M059J (cell line): ENCODE measurements at places on chromosomes 3 and 15.

DNA sequence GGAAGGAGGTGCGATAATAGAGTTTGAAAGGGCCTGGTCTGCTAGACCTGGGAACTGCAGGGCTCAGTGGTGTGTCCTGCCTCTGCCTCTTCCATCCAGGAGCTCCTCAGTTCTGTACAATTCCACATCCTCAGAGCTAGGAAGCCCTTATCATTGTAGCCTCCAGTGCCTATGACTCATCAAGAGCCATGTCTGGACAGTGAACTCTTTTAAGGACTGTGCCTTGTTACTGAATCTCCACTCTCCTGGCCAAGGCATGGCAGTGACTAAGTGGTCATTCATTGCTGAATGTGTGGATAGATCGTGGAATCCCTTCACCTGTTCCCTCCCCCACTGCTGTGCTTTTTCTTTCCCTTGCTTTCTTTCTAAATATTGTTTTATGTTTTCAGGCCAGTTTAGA is 2.9 kb downstream of the TIMP4 start:
- peak; percentile 91 for DNase-seq

- no peak for DNase-seq
Measured at GRCh38 chr3:176740906-176741663, 456.2 kb downstream of the TBL1XR1 start.

DNA sequence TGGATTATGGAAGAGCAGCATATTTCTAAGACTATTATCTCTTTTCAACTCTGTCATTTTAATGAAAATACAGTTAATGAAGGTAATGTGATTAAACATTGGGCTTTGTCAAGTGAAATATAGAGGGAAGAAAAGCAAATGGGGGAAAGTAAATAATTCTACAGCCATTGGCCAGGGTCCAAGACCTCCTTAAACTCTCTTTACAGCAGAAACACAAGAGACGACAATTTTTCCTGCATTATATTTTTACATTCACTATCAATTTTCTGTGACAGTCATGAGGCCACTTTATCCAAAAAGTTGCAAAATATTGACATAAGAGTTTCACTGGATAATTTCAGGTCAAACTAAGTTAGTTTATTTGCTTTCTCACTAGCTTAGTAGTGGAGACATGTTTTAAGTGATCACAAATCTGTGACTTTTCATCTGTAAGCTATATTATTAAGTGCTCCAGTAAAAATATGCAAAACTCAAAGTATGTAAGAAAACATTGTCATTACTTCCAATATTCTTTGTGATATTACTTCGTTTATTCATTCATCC is 385.9 kb upstream of the DPH6 start:
- DNase-seq = no peak

DNA sequence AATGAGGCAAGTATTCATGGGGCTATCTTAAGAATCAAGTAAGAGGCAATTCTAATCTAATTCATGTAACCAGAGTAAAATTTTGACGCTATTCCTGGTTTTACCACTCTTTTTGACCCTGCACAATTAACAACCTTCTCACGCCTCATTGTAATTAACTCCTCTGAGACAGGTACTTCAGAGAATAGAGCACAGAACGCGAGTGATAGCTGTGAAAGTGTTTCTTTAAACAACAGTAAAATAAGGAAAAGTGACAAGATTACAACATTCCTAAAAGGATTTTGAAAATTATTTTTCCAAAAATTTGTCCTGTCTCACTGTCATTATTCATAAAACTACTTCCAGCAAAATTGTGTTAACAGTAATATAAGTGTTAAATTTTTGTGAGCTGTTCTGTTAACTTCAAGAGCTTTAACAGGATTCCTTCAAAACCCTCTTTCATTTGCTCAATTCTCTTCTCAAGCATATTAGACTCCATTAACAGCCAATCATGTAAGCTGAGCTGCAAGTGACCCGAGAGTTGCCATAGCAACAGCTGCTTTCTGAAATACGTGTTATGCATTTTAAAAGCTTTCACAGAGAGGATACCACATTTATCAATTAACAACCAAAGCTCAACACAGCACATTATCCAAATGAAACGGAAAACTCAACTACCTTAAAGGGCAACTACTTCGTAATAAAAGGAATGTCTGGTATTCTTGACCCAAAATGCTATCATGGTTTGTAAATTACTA is 93.1 kb downstream of the STAG1 start:
- peak; percentile 44 for DNase-seq

GRCh38 chr3:40752492-40752891 is 227.7 kb downstream of the ZNF621 start:
- no peak for DNase-seq

GRCh38 chr3:126487151-126487771 is 11.6 kb upstream of the ZXDC start:
- DNase-seq = peak; percentile 96

- no peak for DNase-seq
Measured at GRCh38 chr3:37598808-37599581, 262.7 kb upstream of the CTDSPL start.

DNA sequence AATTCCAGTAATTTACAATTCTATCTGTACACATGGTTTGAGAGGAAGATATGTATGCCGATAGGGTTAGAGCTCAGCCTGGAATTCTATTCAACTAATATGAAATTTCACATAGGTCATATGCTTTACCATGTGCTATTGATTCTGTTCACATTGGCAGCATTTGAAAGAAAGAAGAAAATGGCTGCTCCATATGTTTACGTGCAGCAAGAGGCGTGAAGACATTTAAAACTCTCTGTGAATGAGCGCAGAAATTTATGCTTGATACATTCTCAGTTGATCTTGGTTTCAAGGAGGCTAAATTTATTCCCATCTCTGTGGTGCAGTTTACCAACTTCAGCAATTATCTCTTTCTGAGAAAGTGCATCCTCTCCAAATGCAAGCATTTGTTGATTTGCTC is 478.9 kb downstream of the CNTN4 start:
- DNase-seq = no peak

DNA sequence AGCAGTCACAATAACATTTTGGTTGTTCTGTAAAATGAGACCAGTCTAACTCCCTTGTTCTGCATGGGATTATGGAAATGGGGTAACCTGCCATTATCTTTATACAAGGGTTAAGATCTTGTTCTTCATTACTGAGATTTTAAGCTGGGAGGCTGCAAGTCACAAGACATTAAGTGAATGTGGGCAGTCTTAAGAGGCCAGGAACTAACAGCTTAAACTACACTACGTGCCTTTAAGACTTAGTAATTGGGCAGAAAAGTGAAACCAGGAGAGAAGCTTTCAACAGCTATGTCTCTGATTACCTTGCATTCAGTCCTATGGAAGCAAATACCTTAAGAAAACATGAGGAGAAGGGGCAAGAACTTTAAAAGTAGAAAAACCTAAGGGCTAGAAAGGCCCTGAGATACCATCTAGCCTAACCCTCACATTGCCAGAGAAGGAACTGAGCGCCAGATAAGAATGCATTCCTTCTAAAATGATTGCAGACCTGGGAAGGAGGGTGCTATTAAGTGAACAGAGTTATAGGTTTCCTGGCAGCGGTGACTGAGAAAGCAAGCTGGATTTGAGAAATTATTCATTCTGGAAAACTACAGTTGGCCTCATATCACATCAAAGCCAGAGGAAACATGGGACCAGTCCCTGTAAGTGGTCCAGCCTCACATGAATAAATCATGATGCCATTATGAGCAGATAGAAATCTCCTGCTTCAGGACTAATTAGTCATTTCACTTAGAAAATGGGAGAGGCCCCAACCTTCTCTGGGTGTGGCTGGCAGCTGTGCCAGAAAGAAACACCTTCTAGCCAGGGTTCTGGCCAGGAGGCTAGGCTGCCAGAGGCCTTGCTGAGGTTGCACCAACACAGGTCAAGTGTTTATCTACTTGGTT is 32.9 kb downstream of the DAPK2 start:
- DNase-seq = peak; percentile 75

DNA sequence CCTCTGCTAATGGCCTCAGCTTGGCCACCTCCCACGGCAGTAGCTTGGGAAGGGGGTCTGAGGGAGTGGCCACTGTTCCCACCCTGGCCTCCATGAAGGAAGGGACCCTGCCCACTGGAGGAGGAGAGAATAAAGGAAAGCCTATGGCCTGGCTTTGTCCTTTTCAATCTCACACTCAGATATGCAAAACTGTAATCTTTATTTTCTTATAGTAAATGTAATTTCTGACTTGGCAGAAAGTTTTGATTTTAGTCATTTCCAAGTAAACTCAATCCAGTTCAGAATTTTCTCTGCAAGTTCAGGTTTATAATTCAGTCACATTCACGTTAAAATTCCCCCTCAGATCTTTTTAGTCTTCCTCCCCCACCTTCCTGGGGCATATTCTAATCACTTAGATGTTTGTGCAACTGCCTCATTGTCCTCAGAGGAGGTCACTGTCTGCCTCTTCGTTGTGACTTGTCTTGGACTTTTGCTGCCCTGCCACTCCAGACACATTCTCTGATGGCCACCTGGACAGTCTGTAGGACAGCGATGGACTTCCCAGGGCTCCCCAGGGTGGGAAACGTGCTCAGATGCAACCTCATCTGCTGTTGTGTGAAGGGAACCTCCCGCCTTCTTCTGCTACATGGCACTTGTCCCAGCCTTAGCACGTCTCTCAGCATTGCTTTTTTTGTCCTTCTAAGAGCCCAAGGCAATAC is 222.8 kb upstream of the TBL1XR1 start:
- peak; percentile 85 for DNase-seq

GRCh38 chr3:59480486-59480995 is 430.7 kb upstream of the CFAP20DC start:
- peak; percentile 86 for DNase-seq

DNA sequence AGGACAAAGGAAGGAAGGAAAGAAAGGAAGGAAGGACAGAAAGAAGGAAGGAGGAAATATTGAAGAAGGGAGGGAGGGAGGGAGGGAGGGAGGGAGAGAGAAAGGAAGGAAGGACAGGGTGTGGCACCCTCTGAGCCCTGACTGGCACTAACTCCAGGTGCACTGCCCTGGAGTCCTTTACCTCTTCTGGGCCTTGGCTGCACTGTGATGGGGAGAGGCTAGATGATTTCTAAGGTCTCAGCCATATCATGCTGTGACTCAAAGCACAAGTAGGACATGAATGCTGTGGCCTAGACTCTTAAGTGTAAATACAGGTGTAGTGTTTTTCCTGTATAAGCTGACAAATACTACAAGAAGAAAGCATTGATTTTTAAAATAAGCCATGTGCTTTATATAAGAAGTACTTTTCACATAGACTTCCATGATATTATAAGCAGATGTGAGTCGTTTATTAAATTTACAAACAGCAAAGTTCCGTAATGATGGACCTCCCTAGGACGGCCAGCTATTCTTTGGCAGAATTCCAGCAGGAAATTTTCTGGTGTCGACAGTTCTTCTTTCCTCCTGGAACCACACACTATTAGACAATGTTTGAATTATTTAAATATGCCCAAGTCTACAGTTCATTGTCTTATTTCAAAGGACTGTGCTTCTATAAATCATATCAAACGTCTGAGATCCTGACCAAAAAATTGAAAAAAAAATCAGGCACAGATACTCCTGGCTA is 213.8 kb upstream of the C2CD4B start:
- no peak for DNase-seq

DNA sequence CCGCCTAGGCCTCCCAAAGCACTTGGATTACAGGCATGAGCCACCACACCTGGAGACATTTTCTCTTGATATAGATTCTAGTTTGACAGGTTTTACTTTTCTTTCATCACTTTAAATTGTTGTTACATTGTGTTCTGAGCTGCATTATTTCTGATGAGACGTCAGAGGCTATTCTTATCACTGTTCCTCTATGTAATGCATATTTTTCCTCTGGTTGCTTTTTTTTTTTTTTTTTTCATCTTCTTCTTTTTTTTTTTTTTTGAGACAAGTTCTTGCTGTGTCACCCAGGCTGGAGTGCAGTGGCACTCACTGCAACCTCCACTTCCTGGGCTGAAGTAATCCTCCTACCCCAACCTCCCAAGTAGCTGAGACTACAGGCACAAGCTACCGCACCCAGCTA is 41.2 kb downstream of the TRA2B start:
- no peak for DNase-seq

DNA sequence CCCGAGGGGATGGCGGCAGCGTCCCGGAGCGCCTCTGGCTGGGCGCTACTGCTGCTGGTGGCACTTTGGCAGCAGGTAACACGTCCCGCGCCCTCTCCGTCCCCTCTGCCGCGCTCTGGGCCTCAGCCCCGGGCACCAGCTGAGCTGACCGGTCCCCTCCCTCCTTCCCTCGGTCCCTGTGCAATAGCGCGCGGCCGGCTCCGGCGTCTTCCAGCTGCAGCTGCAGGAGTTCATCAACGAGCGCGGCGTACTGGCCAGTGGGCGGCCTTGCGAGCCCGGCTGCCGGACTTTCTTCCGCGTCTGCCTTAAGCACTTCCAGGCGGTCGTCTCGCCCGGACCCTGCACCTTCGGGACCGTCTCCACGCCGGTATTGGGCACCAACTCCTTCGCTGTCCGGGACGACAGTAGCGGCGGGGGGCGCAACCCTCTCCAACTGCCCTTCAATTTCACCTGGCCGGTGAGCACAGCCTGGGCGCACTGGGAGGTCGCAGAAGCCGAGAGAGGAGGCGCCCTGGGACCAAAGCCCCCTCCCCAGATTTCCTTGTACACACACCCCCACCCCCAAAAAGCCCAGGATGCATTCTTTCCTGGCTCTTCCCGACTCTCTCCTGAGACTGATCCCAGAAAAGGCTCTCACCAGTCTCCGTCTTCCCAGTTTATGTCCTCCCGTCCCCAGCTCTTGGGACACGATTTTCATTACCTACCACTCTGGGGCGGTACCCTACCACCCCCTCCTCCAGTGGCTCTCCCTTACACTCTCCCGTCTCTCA is 705 bp downstream of the DLL4 start:
- DNase-seq = peak; percentile 60

DNA sequence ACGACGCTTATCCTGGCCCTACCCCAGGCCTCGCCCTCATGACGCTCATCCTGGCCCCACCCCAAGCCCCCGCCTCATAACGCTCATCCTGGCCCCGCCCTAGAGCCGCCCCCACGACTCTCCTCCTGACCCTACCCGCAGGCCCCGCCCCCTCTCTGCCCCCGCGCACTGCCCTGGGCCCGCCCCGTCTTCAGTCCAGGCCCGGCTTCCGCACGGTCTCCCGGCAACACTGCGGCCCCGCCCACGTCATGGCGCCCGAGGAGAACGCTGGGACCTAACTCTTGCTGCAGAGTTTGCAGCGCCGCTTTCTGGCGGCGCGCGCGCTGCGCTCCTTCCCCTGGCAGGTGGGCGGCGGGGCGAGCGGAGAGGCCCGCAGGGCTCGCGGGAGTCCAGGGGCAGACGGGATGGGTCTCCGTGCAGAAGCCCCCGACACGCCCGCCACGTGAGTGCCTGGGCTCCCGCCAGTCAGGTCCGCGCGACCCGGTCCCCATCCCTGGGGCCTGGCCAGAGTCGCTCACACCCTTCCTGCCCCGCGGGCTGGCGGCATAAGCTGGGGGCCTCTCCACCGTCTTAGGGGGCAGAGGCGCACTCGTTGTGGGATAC is 52.5 kb upstream of the ROPN1B start:
- peak; percentile 90 for DNase-seq
